ENCODE measurements at places on chromosomes 2 and 18. TPM values are rescaled to one million over a fixed set of nuclear protein-coding genes. Genes with fewer than 3 reads are reported as not detected.
A peak's percentile ranks its signal among the peaks of the same experiment; 100 is the strongest.

GREB1 gene
- 0.91 TPM for total RNA-seq

RTP5 gene
- not detected for total RNA-seq

CXCR4 gene
- 160 TPM for total RNA-seq

FMNL2 gene
- total RNA-seq, result 0.26 TPM

DSG4 gene
- not detected for total RNA-seq

AAK1 gene
- total RNA-seq, result 99.5 TPM

REG3A gene
- not detected for total RNA-seq

TLX2 gene
- 1.3 TPM for total RNA-seq

EFHD1 gene
- 1.4 TPM for total RNA-seq

AGXT gene
- total RNA-seq, result not detected

CHRND gene
- not detected for total RNA-seq

ALPG gene
- not detected for total RNA-seq

RND3 gene
- not detected for total RNA-seq

DNA sequence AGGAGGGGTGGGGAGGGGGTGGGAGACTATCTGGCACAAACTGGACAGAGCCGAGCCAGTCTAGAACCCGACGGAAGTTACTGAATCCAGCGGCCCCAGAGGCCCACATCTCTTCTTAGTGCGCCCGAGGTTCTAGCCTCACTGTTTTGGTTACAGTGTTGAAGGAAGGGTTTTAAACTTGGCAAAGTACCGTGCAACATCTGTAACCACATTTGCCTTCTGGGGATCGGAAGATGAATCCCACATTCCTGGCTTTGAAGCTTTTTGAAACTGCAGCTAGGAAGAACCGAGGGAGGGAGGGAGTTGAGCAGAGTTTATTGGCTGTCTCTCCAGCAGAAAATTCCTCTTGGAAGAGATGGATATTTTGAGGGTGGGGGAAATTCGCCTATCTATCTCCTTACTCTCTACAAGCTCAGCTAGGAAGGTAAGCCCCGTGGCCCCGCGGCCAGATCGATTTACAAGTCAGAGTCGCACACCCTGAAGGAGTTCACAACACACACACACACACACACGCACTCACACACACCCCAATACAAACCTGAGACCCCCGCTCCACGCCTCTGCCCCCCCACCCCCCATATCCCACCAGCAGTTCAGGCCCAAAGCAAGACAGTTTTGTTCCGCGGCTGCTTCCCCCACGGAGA, 1.0 kb downstream of the ACVR1 start:
- DNase-seq, result peak; percentile 43

DNA sequence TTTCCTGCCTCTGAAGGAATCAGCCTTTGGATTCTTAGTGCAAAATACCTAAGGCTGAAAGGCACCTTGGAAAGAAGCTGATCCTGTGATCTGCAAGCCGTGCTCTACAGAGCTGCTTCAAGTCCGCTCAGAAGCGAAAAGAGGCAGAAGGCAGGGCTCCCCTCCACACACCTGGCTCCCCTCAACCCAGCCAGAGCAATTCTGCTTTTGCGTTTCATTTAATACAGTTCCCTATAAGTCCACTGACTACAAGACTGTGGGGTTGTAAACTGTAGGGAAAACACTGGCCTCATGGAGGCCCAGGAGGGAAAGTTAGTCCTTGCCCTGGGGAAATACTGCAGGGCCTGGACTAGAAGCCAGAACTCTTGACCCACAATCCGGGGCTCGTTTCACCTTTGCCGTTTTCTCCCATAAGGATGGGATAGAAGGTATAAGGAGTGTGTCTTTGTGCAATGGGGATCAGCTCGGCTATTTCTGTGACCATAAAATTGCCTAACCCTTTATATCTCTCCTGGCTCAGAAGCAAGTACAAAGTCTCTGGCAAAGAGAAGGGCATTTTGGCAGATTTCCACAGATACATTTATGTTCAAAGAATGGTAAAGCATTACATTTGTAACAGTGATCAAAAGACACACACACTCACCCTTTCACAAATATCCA, 95.8 kb upstream of the TEX51 start:
- no peak for DNase-seq

DNA sequence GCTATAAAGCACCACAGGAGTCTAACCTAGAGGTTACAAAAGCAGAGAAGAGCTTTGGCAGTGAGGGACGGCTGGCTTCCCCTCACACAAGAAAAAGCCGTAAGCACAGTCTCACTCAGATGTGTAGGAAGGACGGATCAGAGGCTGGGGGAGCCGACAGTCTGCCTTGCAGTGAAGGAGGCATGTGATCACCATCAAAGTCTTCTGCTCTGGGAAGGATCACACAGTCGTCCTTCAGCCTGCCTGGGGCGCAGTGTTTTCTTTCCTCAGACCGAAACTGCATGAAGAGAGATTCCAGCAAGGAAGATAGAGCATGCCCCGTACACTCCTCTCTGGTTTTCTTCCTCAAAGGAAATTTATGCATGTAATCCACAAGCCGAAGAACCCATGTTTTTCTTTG, 24.1 kb downstream of the GATA6 start:
- no peak for DNase-seq

- no peak for DNase-seq
Observed at GRCh38 chr2:45909171-45909565, 257.7 kb downstream of the PRKCE start.

- DNase-seq, result no peak
Observed at GRCh38 chr2:46170026-46170425, 127.2 kb upstream of the EPAS1 start.

- no peak for DNase-seq
Observed at GRCh38 chr2:111042772-111043771, 77.6 kb upstream of the BCL2L11 start.

DNA sequence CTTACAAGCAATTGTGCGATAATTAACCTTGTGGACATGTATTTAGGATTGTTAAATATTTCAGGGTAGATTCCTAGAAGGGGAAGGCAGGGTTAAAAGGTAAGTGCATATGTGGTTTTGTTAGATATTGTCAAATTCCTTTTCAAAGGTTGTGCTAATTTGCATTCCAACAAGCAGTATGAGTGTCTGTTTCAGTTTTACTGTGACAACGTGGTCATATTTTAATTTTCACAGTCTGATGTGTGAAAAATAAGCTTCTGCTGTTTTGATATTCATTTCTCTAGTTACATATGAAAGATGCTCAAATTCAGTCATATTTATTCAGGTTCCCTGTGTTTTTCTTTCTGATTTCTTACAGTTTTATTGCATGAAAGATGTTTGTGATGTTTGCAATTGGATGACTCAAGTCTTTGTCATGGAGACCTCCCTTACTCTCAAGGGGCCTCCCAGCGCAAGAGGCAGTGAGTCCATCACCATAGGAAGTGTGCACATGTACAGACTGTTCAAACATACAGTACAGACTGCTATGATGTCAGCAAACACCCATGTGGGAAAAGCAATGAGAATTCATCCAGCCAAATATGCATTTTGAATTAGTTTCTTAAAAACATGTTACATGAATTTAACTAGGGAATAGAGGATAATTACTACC, 310.8 kb downstream of the GALR1 start:
- DNase-seq, result no peak

DNA sequence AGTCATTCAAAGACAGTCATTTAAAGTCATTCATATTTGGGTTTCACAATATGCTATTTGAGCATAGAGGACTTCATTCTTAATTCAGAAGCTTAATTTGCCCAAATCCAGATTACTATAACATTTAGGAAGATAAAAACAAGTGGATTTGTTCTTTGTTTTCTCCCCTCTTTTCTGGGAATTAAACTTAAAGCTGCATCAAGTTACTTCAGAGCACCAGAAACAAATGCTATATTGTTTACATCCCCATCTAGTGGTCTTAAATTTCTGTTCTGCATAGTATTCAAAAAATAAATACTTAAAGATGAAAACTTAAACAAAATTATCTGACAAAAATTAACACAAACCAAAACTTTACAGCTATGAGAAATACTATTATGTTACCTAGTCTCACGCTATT, 34.7 kb upstream of the MARCHF7 start:
- no peak for DNase-seq

DNA sequence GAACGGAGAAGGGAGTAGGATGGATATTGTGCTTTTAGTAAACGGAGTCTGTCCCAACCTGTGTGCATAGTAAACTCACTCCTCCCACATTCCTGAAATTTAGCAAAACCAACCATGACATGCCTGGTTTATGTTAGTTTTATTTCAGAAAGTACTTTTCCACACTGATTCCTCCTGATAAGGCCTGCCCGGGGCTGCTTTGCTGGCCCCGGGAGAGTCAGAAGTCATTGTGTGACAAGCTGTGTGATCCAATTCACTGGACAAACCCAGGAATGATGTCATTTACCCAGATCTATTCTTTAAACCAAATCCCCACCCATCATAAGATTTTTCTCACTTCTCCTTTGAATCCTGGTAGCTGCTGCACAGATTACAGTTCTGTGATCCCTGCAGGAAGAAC, 109.0 kb downstream of the SETBP1 start:
- no peak for DNase-seq

DNA sequence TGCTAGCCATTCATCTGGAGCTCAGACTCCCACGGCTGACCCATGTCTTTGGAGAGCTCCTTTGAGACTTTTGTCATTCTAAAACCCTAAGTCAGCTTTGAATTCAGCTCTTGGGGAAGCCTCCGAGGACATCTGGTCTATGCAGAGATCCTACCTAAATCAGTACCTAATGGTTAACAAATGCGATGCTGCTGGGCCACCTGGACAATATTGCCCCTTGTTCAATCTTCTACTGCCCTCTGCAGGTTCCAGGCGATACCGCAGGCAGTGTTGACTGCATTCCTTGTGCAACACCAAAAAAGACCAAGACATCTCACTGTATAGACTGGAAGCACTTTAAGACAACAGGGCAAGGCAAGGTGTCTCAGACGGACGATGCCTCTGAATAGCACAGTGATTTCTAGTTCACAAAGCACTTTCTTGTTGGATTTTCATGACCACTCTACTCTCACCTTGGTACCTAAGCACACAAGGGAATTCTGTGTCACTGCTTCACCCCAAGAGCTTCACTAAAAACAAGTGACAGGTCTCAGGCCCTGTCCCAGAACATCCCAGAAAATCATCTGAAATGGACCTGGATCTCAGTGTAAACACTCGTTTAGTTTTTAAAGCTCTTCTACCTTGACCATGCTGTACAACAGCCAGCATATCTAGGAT, 80.9 kb downstream of the XDH start:
- DNase-seq, result peak; percentile 87

DNA sequence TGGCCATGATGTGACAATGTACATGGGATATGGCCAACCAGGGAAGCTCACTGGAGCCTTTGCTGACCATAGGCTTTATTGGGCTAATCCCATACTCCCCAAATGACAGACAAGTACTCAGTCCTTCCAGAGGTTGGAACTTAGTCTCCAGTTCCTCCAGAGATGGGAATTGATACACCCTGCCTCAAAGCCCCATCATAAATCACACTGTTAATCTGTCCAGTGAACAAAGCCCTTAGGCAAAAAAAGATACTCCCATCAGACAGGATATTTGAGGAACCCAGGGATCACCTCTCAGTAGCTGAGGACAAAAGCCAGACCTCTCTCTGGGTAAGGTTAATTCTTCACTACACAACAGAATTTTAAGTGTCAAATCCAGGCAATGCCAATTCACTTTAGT, 247.5 kb upstream of the CDH20 start:
- no peak for DNase-seq

DNA sequence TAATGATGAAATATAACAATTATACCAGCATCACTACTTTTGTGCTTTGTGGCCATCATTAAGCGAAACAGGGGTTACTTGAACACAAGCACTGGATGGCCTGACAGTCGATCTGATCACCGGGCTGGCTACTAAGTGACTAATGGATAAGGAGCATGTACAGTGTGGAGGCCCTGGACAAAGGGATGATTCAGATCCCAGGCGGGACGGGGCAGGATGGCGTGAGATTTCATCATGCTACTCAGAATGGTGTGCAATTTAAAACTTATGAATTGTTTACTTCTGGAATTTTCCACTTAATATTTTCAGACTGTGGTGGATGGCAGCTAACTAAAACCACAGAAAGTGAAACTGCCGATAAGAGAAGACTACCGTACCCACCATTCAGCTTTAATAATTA, 7.0 kb upstream of the CLIP4 start:
- DNase-seq, result no peak

GRCh38 chr18:45551142-45551815, 64.0 kb upstream of the SLC14A2 start:
- no peak for DNase-seq

- peak; percentile 77 for DNase-seq
Observed at GRCh38 chr2:162153608-162154224, 1.7 kb upstream of the GCG start.

- no peak for DNase-seq
Observed at GRCh38 chr2:62330959-62331358, 135.0 kb downstream of the B3GNT2 start.

DNA sequence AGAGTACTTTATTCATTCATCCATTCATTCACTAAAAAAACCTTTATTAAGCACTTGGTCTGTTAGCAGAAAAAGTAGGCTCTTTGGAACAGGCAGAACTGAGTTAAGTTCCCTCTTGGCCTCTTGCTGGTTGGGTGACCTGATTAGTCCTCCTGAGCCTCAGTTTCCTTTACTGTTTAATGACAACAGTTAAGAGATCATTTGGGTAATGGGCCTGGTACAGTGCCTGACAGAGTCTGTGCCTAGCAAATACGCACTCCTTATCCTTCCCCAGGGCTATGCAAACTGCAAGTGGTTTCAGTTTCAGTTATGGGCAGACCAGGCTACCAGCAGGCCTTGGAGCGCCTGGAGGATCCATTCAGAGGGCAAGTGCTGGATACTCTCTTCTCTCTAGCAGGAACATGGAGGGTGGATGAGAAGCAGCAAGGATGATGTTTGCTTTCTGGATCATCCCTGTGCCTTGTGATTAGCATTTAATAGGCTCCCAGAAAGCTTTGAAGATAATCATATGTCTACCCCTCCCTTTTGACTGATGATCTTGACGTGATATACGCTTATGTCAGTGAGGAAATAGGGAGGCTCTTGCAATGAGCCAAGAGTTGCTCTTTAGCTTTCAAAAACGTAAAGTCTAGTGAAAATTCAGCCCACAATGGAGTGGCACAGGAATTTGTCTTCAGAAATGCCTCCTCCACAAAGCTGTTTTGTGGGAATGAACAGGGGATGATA, 12.4 kb upstream of the TAF1B start:
- no peak for DNase-seq

GRCh38 chr2:197814526-197814925, 10.1 kb downstream of the PLCL1 start:
- no peak for DNase-seq

GRCh38 chr2:128416806-128417205, 98.1 kb upstream of the HS6ST1 start:
- peak; percentile 12 for DNase-seq

DNA sequence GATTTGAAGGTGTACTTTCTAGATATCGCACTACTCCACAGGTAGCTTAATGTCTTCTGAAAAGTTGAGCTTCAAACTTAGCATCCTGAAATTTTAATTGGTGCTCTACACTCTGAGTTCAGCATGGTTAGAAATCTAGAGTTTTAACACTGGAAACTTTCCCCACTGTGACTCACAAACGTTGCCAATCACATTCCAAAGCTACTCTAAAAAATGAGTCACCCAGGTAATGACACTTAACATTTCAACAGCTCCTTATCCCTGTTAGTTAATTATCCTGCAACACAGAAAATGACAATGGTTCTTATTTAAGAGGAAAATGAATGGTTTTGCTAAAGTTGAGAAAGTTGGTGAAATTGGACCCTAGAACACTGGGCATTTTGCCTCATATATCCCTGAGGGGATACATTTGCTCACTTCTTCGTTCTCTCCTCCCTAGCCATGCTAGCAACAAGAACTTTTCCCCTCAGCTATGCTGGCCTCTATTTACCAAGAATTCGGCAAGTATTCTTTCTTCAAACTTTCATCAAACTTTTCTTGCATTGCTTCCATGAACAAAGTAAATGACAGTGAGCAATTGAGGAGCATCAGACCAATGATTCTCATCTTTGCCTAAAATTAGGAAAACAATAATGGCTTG, 1024.1 kb upstream of the KLHL29 start:
- no peak for DNase-seq

Data from activated CD8-positive, alpha-beta memory T cell treated with anti-CD3 and anti-CD28 coated beads, Interleukin-2, amount 10 ng/mL, durations not matched to agents 7 days and 5 days (primary cell).